Smooth muscle cell of trachea (primary cell): ENCODE measurements at places on chromosomes 2 and 18. TPM values are rescaled to one million over a fixed set of nuclear protein-coding genes. Genes with fewer than 3 reads are reported as not detected.

The LBX2 gene
- total RNA-seq: 3.1 and 6.3 TPM in 2 replicates

The TRABD2A gene
- total RNA-seq: 13.8 and 17.5 TPM in 2 replicates

The ALK gene
- total RNA-seq: under 0.01 and 0.17 TPM in 2 replicates

The AAMP gene
- total RNA-seq: 153 and 157 TPM in 2 replicates

The FLACC1 gene
- 1.3 and 2.0 TPM in 2 replicates for total RNA-seq

The WDR75 gene
- total RNA-seq: 39.4 and 51.1 TPM in 2 replicates
